IPS DF 19.7 (cell line): ENCODE measurements at places on chromosomes 3 and 15.
A peak's percentile ranks its signal among the peaks of the same experiment; 100 is the strongest.

DNA sequence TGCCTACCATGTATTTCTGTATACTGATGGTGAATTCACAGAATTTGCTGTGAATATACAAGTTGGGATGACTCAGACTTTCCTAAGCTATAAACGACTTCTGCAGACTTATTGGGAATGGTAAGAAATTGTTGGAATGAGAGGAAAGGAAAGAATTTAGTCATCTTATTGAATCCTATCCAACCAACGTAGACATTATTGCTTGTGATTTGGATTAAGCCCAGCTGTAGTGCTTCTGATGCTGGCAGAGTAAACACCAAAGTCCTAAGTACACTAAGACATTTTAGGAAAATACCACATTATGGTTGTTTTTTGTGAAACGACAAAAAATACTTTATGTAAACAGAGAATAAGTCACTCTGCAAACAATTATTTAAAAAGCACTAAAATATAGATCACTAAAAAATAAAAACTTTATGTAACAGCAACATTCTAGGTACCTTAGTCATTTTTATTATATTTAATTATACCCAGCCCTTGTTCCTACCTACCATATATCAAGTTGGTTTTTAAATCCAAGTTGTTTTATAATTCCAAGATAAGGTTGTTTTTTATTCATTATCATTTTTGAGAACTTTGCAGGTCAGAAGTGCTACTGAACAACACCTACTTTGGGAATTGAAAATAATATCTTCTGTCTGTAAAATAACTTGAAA lies 99.2 kb upstream of the MLF1 start:
- DNase-seq = no peak

DNA sequence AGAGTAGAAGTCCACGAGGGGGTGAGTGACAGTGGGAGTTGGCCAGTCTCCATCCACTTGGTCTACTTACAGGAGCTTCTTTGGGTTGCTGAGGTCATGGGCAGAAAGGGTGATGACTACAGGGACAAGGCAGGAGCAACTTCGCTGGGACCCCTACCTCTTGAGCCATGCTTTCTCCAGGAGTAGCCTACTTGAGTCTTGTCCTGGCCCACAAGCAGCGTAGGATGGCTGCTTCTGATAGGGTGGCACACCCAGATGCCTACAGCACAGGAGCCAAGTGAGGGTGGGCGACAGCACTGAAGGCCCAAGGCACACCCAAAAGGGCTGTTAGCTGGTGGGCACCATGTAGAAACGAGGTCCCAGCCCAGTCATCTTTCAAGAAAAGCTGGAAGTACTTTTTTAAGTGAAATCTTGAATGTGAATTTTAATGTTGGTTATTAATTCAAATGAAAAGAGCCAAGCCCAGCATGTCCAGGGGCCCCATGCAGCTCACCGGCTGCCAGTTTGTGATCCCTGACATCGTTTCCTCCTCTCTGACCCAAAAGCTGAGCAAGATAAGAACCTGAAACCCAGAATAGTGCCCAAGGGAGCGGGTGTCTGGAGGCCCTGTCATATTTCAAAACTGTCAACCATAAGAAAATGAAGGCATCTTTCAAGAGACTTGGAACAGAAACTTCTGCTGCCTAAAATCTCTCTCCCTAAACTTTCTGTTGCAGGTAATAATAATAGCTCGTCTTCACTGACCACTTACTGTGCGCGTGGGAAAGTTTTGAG lies 2.2 kb upstream of the CPEB1 start:
- no peak for DNase-seq

DNA sequence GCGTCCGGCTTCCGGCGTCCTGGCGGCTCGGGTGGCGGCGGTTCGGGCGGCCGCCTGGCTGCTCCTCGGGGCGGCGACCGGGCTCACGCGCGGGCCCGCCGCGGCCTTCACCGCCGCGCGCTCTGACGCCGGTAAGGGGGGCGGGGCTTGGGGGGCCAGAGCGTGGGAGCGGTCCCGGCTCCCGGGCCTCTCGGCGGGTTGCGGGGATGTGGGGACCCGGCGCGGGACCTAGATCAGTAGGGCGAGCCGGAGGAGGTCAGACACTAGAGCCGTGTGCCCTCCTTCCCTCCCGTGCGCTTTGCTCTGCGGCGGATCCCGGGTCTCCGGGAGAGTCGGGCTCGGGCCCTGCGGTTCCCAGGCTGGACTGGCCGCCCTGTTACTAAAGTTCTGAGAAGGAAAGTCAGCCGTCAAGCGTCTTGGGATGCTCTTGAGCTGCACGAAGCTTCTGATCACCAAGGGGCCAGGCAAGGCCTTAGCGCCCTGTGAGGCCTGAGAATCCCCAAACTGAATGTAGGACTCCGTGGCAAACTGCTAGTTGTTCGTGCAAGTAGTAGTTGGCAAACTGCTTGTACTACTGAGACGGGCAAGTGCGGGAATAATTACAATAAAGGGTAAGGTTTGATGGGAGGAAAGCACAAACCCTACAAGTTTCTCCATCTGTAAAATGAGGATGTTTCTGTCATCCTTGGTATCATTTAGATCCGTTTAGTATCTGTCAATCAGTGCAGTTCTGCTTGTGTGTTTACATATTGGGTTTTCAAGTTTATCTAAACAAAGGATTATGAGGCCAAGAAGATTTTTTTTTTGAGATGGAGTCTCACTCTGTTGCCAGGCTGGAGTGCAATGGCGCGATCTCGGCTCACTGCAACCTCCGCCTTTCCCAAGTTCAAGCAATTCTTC lies 587 bp downstream of the PIGX start:
- no peak for DNase-seq

GRCh38 chr15:60580650-60581376 lies 101.9 kb upstream of the ICE2 start:
- no peak for DNase-seq

DNA sequence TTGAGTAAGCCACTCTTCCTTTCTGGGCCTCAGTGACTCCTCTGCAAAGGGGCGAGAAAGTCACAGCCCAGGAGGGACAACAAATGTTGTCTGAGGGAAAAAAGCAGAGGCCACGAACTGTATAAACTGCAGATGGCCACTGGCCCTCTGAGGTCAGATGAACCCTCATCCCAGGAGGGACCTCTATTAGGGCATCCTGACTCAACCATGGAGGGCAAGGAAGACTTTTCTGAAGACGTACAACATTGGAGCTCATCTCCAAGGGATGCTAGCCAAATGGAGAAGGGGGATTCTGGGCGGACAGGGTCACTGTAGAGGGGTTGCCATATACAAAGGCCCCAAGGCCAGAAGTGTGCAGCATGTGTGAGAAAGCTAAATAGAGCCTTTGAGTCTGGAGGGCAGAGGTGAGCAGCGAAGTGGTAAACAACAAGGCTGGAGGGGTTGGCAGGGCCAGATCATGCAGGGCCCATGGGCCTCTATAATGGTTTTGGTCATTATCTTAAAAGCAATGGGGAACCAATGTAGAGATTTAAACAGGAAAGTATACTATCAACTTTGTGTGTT lies 16.7 kb downstream of the GRAMD2A start:
- DNase-seq = no peak

DNA sequence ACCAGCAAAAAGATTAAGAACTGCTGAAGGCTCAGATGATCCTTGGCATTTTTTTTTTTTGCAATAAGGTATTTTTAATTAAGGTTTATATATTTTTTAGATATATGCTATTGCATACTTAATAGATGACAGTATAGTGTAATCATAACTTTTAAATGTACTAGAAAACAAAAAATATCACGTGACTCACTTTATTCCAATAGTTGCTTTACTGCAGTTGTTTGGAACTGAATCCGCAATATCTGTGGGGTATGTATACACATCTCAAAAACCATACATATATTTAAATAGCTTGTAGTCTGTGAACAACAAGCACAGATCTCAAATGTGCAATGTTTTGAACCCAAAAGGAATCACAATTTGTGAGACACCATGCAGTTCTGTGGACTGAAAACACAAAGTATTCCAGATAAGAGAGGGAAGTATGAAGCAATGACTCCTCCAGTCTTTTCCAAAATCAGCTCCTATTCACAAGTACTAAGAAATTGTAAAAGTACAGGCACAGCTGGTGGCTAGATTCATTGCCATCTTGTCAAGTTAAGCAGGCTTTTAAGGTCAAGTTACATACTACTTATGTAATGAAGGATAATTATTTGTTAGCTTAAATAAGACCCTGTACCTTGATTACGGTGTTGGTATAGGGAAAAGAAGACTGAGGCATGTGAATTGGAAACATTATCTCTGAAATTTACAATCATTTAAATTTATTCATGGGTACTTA lies 331.1 kb downstream of the TBC1D5 start:
- DNase-seq = no peak

- DNase-seq = no peak
Observed at GRCh38 chr15:68524753-68525584, 53.8 kb upstream of the CORO2B start.

GRCh38 chr15:77521206-77521605 lies 100.5 kb downstream of the HMG20A start:
- DNase-seq = no peak

GRCh38 chr15:64634576-64635498 lies 140.6 kb downstream of the RBPMS2 start:
- DNase-seq = peak; percentile 87

GRCh38 chr3:177186306-177186705 lies 11.0 kb downstream of the TBL1XR1 start:
- no peak for DNase-seq

DNA sequence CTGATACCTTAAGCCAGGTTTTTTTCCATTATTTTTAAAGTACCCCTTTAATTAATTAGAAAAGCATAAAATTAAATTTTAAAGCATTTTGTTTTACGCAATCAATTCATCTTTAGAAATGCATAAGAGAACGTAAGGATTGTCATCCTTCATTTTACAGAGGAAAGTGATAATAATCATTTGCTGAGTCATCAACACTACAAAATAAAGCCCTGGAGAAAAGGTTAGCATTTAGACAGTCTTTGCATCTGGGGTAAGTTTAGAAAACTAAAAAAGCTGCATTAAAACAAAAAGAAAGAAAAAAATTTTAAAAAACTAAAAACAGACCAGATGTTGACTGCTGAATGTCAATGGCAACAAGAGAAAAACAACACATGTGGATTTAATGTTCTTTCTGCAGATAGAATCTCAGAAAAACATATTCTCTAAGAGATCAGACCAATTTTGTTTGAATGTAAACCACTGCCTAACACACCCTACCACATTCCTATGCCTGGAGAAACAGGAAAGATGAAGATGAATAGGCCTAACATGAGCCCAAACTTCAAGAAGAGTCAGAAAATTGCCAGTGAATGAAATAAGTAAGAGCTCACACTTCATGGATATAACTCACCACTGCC lies 59.9 kb downstream of the SUCNR1 start:
- DNase-seq = no peak

- DNase-seq = no peak
Observed at GRCh38 chr15:68910341-68910740, 20.0 kb upstream of the SPESP1 start.

DNA sequence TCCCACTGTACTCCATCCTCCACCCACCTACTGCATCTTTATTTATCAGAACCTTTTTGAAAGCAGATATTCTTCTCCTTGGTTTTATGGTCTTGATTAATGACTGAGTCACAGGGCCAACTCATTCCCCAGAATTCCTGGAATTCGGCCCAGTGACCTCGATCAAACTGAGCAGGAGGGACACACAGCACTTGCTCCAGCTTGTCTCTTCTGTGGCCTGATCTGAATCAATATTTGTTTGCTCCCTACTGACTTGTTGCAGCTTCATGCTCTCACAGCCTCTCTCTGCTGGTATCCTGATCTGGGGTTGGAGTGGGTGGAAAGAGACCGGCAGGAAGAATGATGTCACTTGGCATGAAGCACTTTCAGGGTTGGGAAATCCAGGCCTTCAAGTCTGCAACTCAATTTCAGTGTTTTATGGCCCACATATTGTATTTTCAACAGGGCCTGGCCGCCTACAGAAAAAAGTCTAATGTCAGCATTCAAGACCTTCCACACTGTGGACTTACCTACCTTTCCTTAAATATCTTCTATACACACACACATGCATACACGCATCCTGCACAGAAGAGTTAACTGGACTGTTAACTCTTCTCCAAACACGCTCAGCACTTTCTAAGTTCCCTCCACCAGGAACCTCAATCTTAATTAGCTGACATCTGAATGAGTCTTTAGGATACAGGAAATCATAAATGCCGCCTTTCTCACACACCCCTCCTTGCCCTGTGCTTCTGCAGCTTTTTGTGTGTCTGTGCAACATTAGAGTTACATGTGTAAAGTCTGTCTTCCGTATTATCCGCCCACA lies 4.6 kb downstream of the ANXA2 start:
- no peak for DNase-seq

GRCh38 chr3:65939801-65940246 lies 98.9 kb downstream of the MAGI1 start:
- no peak for DNase-seq

DNA sequence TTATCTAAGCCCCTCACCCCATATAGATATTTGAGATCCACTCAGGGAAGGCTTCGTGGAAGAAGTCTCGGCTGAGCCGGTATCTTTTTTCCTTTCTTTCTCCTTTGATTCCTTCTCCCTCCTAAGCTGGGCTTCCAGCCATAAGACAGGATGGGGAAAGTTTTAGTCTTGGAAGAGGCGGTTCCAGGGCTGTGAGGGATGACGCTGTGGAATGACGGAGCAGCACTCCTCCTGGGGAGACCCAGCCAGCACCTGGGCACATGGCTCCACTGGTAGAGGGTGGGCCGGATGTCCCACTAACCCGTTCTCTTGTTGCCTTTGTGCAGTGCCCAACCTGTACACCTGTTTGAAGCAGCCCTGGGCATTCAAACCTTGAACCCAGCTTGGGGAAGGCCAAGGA lies 43.2 kb upstream of the FAM107A start:
- DNase-seq = no peak

DNA sequence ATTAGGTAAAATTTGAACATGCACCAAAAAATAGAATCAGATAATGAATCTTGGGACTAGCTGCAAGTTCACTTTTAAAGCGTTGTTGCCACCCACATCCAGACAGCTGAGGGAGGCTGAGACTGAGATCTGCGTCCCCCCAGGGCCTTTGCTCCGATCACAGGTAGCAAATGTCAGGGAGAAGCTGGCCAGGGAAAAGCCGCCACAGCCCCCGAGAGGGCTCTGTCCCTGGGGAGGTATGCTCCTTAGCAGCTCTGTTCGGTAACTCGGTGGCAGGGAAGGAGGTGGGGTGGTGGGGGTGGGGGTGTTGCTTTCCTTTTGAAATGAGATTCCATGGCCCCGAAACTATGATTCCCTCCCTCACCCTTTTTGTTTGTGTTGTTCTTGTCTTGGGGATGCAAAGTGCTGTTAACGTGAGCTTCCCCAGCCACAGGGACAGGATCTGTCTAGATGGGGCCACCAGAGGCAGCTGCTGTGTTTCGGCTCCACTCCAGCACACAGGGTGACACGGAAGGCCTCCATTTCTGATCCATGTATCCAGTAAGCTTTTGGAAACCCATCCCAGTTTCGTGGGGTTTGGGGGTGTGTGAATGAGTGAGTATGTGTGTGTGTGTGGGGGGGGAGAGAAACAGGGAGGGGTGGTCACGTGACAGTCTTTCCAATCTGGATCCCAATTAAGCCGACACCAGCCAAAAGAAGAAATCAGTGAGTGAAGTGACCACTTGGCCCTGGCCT lies 1.1 kb upstream of the MINAR1 start:
- DNase-seq = no peak

DNA sequence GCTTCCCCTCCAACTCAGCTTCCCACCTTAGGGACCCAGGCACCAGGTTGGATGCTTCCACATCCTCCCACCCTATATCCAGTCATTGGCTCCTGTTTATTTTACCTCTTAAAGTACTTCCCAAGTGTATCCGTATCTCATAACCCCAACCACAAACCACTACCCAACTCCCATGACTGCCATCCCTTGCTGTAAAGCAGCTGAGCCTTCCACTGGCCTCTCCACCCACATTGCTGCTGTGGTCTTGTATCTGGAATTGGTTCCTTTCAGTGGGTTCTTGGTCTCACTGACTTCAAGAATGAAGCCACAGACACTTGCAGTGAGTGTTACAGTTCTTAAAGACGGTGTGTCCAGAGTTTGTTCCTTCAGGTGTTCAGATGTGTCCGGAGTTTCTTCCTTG lies 79.8 kb upstream of the HRH1 start:
- DNase-seq = no peak
